ENCODE measurements at places on chromosomes 12 and 14.
A peak's percentile ranks its signal among the peaks of the same experiment; 100 is the strongest.

GRCh38 chr12:57731411-57732080 lies 7.0 kb downstream of the AGAP2 start:
- DNase-seq = no peak

- DNase-seq = no peak
Measured at GRCh38 chr12:77592836-77593235, 237.9 kb upstream of the NAV3 start.

- no peak for DNase-seq
Measured at GRCh38 chr12:28708918-28709371, 440.1 kb upstream of the FAR2 start.

GRCh38 chr12:125183187-125184067 lies 118.2 kb downstream of the AACS start:
- peak; percentile 62 for DNase-seq

DNA sequence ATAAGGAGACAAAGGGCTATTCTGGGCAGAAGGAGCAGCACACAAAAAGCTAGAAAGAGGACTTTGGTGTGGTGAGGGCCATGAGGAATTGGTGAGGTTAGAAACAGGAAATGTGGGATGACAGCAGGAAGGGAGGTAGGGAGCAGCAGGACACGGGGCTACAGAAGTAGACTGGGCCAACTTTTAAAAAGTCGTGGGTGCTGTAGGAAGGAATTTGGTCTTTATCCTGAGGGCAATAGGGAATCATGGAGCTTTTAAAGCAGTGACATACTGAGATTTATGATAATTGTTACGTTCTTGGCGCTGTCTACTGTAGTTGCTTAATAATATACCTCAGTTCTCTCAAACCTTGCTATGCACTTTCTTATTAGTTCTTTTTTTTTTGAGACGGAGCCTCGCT lies 8.2 kb upstream of the CHURC1 start:
- DNase-seq = no peak

DNA sequence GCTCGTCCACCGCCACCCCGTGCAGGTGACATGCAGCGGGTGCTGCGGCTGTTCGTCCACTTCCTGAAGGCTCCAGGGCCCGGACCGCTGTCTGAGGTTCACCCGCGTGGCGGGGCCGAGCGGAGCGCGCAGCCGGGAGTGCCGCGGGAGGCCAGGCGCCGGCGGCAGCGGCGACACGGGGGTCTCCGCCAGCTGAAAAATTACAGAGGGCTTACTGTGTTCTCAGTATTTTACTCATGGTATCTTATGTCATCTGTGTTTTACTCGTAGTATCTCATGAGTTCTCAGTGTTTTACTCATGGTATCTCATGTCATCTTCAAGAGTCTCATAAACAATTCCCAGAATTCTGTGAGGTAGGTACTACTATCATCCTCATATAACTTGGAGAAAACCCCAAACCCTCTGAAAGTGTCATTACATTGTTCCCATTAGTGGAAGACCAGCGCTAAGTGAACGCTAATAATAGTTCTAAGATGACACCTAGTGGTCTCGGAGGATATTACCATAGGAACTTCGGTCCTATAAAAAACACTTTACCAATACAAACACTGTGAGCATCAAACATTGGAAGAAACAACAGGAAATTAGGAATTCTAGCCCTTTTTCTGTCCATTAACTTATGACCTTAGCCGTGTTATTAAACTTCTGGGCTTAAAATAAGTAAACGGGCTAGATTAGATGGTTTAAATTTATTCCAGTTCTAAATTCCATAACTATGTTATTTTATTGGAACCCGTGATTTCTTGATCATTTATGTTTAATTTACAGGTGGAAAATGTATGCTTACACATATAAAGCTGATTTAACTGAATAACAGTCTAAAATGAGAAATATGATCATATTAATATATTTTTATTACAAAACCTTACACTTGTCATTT lies 32.4 kb downstream of the AK7 start:
- DNase-seq = no peak

DNA sequence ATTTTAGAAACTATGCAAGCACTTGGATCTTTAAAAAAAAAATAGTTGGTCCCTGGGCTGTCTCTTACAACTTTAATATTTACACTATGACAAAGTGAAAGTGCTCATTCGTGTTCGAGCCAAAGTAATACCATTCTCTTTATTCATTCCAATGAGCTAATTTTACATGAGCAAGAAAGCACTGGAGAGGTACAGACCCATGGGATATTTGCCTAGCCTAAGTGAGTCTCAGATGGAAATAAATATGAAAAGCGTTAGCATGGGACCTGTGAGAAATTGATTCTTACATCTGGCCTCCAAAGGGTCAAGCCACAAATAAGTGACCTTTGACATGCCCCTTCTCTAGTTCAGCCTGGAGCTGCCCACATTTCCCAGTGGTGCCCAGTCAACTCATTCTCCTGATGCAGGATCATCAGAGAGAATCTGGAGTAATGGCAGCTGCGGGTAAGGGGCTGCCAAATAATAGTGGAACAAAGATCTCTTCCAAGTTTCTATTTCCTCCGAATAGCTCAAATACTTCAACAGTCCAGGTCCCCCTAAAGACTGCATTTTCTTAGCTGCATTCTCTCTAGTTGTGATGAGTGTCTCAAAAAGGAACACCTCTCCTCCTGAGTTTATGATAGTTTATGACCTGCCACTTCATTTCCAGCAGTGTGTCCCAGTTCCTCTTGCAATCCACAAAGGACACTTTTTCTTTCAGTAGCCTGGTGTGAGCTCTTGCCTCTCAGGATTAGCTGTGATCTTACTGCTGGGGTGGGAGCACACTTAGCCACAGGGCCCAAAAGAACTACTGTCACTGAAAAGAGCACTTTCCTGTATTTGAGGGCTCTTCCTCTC lies 208.2 kb downstream of the DAD1 start:
- DNase-seq = no peak

All from activated T-helper 9 cell treated with anti-CD3 and anti-CD28 coated beads, Interleukin-2, amount 50 U/mL, for 16 hours (primary cell).